ENCODE measurements at places on chromosomes 7 and 10.

- no peak for DNase-seq
These were observed 1.4 kb upstream of the ZNF212 start for GRCh38 chr7:149238051-149238450.

- DNase-seq = peak; percentile 13
These were observed 134.4 kb downstream of the ITGA8 start for GRCh38 chr10:15585303-15585715.

DNA sequence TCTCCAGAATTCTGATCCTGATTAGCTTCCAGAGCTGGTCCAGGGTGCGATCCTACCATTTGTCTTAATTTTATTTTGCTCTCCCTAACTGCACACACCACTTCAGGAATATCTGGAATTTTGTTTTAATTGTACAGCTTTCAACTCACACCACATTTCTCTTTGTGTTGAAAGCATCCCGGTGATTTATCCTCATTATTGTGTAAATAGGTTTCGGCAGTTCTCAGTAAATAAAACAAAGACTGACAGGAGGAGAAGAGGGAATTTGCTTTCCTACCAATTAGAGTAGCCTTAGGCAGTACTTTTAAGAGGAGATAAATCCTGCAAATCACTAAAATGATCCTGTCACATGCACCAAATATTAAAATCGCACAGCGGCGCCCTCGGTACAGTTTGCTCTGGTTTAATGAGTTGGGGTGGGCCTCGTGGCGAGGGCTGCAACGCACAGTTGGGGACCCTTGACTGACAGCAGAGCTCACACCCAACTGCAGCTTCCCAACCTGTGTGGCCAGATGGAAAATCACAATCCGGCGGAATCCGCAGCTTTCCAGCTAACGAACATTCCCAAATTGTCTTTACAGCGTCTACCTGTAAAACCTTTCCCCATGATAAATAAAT lies 62.6 kb downstream of the EBF3 start:
- no peak for DNase-seq

DNA sequence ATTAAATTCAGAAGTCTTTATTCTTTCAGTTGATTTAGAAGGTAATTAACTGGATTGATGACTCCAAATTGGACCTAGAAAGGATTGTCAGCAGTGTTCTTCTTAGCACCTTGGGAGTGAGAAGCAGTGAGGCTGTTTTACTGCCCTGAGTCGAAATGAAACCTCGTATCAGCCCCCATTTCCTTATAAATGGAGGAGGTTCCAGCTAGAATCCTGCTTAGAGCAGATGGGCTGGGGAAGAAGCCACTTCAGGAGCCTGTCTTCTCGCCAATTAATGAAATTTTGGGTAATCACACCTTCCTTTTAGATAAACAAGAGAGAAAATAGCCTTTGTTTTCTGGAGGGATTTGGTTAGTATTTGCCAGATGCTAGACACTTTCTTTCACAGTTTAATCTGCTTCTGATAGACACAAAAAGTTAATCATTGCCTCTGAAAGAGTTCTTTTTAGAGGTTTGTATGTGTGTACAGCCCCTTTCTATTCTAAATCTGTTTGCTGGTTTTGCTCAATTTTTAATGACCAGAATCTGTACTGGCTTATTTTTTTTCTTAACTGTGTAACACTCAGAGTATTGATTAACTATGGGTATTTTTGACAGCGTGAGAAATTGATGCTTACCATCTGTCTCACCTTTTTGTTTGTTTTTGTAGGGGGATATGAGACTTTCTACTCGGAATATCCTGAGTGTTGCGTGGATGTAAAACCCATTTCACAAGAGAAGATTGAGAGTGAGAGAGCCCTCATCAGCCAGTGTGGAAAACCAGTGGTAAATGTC lies 4.6 kb downstream of the DUSP5 start:
- no peak for DNase-seq

- DNase-seq = no peak
These were observed 28.6 kb upstream of the LHFPL3 start for GRCh38 chr7:104299777-104300176.

DNA sequence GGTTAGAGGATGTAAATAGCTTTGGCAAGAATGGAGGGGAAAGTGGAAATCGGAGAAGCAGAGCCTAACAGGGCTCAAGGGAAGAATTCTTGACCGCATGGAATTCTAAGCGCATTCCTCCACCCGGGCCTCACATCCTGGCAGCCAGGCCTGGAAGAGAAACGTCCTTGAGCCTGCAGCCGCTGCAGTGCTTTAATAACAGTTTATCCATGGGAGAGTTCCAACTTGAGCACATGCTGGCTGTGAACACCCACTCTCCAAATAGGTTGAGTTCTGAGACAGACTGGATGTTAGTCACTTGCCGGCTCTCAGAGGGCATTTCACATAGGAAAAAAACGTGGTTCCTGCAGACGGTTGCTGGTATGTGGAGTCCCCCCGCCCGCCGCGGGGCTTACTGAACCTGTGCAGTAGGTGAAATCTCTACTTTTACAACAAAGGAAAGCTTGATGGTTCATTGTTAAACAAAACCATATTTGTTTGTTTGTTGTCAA lies 61.4 kb upstream of the STEAP1B start:
- DNase-seq = no peak

- no peak for DNase-seq
These were observed 50.1 kb upstream of the SRPK2 start for GRCh38 chr7:105438847-105439173.
